Posterior cingulate gyrus (tissue), 11 donors: ENCODE measurements at places on chromosomes 13 and 19.
A peak's percentile ranks its signal among the peaks of the same experiment; 100 is the strongest.

DNA sequence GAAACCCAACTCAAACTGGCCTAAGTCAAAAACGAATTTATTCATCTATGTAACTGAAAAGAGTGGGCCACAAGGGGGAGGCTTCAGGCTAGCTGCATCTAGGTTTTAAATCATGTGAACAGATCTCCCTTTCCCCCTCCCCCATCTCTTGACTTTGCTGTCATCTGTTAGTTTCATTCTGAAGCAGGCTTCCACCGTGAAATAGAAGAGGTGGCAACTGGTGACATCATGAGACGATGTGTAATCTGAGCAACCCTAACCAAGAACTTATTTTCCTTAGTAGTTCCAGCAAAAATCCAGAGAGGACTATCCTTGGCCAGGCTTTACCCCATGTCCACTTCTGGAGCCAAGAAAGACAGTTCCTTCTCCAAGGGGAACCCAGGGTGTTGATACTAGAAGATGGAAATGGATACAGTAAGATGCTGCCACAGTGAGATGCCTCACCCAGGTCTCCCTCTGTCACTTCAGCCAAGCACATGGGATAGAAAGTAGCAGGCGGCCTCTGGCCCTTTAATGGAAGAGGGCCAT, 9.4 kb downstream of the SAMD4B start:
- DNase-seq: no peak

DNA sequence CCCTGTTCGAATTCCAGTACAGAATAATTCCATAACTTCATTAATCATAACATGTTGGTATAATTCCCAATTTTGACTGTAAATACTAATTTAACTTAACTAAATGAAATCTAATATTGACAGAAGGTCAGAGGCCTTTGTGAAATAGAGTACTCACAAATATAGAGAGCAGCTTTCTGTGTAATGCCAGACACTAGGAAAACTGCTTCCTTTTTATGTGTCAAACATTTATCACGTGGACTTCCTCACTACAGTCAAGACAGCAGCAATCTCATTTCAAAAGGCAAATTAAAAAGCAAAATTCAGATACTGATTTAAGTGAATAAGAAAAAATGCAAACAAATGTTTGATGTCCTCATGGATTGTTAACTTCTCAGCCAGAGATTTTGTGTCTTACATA, 13.1 kb downstream of the ITM2B start:
- no peak for DNase-seq

DNA sequence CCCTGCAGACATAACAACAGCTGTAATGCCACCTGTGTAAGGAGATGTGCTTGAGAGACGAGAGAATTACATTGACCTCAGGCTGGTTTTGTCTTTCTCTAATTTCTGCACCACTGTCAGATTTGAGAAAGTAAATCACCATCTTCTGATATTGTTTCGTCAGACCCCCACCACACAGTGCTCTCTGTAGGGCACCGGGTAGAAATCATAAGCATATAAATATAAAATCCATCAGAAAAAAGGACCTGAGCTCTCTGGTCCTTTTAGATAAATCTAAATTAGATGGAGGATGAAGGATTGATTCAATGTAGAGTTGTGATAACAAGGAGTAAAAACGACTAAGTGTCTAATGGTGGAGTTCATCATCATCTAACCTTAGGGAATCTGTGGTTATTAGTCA, 1981.0 kb upstream of the PRR20A start:
- no peak for DNase-seq

DNA sequence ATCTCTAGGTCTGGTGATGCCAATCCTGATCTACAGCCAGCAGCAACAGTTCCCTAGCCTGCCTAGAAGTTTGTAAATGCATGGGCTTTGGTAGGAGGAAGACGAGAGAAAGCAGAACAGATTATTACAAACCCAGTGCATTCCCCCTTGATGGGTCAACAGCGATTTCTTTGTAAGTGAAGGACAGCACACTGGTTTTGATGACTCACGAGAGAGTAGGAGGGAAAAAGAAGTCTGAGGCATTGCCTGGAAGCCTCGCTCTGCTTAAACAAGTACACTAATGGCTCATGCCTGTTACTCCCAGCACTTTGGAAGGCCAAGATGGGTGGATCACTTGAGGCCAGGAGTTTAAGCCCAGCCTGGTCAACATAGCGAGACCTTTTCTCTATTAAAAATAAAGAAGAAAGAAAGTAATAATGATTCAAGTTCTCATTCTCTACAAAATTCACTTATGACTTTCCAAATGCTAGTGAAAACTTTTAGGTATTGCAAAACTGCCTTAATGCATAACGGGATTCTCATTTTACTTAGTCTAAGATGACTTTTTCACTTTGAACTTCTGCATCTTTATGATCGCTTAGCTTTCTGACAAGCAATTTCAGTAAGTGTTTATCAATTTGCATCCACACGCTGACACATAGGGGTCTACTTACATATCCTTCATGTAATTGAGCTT, 47.7 kb upstream of the USPL1 start:
- no peak for DNase-seq

DNA sequence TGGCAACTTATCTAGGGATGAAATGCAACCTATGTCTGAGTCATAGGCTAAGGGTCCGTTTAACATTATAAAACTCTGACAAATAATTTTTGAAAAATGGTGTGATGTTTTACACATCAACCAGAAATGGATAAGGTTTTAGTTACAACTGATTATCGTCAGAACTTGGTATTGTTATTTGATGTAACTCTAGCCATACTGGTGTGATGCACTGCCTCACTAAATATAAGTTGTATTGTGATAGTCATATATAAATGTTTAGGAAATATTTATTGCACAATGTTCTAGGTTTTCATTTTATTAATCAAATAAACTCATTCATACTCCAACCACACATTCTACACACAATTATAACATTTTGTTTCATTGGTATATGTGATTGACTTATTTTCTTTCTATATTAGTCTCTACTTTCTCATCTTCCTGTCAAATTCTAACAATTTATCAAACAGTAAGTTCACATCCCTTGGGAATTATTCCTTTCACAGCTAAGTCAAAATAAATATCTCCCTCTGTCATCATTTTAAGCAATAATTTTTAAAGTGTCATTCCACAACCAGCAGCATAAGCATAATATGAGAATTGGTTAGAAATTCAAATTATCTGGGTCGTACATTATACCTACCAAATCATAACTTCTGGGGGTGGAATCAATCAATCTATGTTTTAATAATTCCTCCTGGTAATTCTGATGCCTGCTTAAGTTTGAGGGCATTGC, 873.9 kb downstream of the SLITRK1 start:
- no peak for DNase-seq

- no peak for DNase-seq
Observed at GRCh38 chr13:108146642-108147041, 68.7 kb downstream of the LIG4 start.

GRCh38 chr19:39194832-39195542, 1.8 kb upstream of the NCCRP1 start:
- no peak for DNase-seq

DNA sequence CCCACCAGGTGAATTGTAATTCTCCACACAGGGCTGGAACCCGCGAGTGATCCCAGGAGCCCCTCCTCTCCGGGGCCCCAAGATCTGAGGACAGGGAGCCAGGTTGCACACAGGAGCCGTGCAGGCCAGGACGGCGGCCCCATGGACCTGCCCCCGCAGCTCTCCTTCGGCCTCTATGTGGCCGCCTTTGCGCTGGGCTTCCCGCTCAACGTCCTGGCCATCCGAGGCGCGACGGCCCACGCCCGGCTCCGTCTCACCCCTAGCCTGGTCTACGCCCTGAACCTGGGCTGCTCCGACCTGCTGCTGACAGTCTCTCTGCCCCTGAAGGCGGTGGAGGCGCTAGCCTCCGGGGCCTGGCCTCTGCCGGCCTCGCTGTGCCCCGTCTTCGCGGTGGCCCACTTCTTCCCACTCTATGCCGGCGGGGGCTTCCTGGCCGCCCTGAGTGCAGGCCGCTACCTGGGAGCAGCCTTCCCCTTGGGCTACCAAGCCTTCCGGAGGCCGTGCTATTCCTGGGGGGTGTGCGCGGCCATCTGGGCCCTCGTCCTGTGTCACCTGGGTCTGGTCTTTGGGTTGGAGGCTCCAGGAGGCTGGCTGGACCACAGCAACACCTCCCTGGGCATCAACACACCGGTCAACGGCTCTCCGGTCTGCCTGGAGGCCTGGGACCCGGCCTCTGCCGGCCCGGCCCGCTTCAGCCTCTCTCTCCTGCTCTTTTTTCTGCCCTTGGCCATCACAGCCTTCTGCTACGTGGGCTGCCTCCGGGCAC, 3.9 kb downstream of the FFAR1 start:
- DNase-seq: peak; percentile 51

GRCh38 chr19:28051047-28051446, 1161.9 kb downstream of the UQCRFS1 start:
- no peak for DNase-seq

- no peak for DNase-seq
Observed at GRCh38 chr19:54158812-54159351, 639 bp downstream of the LENG1 start.

DNA sequence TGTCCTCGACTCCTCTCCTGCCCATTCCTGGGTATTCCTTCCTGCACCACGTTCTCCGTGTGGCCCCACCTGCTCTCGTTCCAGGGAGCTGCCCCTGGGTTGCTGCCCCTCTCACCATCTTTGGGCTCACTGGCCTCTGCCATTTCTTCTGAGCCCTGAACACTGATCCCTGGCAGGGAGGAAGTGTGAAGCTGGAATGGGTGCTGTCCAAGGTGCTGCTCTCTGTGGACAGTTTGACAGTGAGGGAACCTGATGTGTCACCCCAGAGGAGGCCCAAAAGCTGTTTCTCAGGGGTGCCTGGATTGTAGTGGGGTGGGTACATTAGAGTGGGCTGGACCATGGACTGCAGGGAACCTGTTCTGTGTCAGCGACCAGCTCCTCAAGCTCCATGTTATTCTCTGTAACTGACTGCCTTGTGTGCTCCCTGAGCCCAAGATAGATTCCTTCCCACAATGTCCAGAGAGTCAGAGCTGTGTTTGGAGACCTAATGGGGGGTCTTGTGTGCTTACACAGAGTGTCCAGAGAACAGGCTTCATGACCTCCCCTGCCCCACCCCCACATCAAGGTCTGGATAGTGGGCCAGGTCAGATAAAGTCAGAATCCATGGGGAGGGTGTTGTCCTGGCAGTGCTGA, 7.2 kb upstream of the CEACAM8 start:
- DNase-seq: no peak

DNA sequence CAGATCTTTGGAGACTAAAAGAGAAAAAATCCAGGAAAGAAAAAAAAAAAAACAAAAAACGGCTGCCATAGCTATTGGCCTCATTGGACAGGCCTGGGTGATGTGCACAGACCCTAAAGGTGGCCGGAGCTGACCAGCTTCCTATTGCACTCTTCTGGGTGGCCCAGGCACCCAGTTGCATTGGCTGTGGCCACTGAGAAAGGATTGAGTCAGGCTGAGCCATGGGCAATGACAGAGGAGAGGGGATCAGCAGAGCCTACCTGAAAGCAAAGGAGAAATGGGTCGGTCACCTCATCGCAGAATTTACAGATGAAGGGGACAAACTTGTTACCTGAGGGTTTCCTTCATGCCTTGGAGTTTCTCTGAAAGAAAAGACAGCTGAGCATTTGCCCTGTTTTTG, 17.3 kb downstream of the HMGB1 start:
- no peak for DNase-seq

- DNase-seq: no peak
Observed at GRCh38 chr19:29499261-29499920, 26.4 kb upstream of the VSTM2B start.

- no peak for DNase-seq
Observed at GRCh38 chr19:14978161-14978776, 1.4 kb downstream of the SLC1A6 start.

DNA sequence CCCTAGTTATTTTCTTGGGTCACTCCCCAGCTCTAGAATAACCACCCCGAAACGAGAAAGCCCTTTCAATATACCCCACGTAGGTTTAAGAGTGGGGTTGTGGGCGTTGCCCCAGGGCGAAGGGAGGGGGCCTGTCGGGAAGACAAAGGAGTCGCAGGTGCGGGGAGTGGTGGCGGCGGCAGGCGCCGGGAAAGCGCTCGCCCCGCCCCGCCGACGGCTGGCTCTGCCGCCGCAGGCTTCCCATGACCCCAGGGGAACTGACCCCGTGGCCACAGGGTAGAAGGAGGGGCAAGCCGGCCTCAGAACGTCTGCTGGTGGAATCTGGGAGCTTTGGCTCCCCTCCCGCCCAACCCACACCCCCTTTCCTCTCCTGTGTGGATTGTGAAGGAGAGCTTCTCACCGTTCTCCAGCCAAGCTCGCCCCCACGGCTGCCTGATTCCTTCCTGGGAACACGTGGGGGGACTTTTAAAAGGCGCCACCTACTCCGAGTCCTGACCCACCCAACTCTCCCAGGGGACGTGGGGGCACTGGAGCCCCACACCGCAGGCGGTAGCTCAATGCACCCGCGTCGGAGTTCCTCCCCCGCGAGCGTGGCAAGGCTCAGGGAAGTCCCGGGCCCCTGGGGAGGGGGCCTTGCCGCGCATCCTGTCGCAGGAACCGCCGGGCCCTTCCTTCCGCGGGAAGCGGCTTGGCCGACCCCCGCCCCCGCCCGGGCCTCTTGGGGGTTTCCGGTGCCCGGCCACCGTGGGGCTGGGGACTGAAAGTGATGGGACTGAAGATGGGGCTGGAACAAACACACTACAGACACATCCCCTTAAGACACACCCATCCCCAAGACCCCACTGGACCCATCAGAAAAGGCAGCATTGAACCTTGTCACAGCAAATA, 5.5 kb downstream of the IER2 start:
- DNase-seq: no peak

- DNase-seq: no peak
Observed at GRCh38 chr13:42617221-42617620, 43.3 kb downstream of the TNFSF11 start.

DNA sequence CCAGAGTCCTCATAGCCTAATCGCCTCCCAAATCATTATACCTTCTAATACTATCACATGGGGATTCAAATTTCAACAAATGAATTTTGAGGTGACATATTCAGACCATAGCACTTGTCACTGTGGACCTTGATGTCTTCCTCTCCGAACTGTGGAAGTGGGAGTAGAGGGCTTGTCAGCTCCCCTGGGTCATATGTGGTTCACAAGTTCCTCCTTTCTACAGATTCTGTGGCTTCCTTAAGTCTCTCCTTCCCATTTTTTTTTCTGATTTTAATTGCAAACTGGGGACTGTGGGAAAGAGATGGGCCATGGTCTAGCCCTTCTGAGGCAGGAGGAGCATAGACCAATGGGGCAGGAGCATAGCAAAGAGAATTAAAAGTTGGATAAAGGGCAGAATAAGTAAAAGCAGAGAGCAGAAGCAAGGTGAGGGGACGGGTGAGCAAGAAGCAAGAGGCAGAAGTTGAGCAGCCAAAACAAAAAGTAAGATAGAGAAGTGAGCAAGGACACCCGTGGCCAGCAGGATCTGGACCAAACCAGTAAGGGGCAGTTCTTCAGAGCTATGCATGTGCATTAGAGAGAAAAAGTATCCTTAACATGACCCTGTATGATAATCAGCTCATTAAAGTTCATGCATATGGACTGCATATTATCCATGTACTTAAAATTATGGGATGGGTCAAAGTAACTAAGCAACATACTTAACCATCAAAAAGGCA, 2.6 kb upstream of the SIGLEC7 start:
- DNase-seq: no peak

DNA sequence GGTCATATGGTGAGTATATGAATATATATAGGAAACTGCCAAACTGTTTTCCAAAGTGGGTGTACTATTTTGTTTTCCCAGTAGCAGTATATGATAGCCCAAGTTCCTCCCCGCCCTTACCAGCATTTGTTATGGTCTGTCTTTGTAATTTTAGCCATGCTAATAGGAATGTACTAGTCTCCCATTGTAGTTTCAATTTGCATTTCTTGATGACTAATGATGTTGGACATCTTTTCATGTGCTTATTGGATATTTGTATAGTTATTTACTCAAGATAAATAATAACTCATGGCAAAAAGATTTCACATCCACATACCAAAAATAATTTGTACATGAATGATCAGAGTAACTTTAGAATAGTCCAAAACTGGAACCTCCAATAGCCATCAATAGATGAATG, 75.3 kb upstream of the SERP2 start:
- no peak for DNase-seq
